ENCODE measurements at places on chromosomes 7 and 10.
A peak's percentile ranks its signal among the peaks of the same experiment; 100 is the strongest.

- no peak for DNase-seq
These were observed 60.6 kb upstream of the AKR1C1 start for GRCh38 chr10:4902571-4903011.

DNA sequence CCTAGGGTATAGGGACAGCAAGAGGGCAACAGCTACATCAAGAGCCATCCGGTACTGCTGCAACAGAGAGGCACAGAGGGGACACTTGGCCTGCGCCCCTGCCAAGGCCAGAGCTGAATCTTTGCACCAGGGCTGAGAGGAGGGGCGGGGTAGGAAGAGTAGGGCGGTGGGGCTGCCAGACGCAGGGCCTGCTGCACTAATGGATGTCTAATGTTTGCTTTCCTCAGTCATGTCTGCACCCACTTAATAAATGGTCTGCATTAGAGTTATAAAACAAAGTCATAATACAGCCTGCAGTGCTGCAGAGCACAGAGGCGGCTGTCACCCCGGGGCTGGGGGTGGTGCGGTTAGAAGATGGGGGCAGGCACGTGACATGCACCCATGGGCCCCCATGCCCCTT is 42.2 kb upstream of the SLC29A3 start:
- DNase-seq = no peak

DNA sequence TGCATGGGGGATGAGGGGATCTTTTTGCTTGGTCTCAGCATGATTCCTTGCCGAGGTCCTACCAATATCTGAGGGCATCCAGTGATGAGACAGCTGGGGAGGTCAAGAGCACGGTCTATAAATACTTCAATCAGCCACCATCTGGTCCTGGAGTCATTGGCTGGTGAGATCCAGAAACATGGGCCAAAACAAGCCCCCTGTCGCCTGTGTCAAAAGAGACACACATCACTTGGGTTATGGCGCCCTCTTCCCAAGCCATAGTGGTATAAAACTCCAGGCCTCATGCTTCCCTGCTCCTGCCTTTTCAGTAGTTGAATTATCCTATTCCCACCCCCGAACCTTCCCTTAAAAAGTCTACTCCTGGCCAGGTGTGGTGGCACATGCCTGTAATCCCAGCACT is 60.9 kb downstream of the SLC35B4 start:
- DNase-seq = no peak

- DNase-seq = no peak
These were observed 19.1 kb downstream of the CEP41 start for GRCh38 chr7:130421684-130422083.

DNA sequence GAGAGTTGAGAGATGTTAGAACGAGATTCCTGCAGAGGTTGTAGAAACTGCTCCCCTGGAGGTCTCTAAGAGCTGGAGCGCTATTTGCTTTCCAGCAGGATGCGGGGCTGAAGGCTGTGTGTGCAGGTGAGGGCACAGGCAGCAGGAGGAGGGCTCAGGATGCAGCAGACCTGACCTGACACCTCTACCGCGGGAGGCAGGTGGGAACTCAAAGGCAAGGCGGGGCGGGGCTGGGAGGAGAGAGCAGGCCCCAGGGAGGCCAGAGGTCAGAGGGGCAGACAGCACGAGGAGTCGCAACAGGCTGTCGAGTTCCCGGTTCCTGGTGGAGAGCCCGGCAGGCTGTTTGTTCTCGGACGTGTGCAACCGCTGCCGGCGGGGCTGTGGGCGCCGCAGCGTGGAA is 7.9 kb upstream of the CRTAC1 start:
- DNase-seq = no peak

DNA sequence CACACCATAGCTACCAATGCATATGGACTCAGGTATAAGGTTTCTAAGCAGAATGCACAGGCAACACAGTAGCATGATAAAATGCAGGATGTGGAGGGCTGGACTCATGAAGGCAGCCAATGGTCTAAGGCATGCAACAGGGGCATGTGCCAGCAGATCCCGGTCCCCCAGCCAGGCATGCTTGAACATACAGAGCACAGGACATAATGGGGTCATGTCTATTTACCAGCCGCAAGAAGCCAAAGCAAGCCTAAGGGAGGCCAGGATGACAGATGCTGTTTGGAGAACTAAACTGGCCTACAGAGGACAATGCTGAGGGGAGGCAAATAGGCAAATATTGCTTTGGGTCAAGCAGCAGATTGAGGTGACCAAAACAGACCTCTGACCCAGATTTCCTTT is 60.0 kb upstream of the PDLIM1 start:
- no peak for DNase-seq

DNA sequence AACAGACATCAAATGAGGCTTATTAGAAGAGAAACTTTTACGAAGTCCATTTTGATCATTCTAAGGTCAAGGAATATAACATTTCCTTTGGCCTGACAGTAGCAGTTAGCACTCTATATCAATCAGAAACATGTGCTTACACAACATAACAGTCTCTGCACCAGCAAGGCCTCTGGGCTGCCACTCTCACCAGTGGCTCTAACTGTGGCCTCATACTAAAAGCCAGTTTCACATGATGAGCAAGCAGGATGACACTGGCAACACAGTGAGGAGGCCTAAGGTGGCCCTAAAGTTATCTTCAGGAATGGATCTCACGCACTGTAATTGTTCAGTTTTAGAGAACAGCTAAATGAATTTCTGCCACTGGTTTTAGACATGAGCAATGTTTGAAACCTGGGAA is 126.8 kb downstream of the COBL start:
- DNase-seq = no peak

- no peak for DNase-seq
These were observed 27.0 kb upstream of the TBX20 start for GRCh38 chr7:35280902-35281301.

GRCh38 chr10:53952698-53953630 is 848.1 kb downstream of the PCDH15 start:
- no peak for DNase-seq

- no peak for DNase-seq
These were observed at the start of gene DGKB for GRCh38 chr7:14902589-14903067. TSS of gene DGKB (minus strand) at chr7:14902751.

GRCh38 chr7:12111422-12112405 is 99.4 kb upstream of the TMEM106B start:
- DNase-seq = peak; percentile 3

DNA sequence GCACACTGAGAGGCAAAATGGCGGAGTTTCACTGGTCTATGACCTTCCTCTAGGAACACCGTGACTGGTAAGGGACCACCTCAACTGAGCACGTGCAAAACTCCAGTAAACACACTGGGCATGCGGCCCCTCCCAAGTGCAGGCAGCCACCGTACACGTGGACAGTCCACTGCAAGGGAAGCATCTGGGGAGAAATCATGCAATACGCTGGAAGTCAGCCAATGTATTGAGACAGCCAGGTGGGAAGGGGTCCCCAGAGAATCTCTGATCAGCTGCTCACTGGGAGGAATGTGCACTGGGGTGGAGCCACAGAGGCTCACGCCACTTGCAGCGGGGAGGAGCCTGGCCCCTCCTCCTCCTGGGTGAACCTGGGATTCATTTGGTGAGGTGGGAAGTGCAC is 49.3 kb downstream of the CFAP46 start:
- DNase-seq = no peak

GRCh38 chr10:112288486-112288885 is 5.3 kb downstream of the TECTB start:
- no peak for DNase-seq

- DNase-seq = peak; percentile 32
These were observed 77.9 kb upstream of the LRRN3 start for GRCh38 chr7:111012799-111013675.

DNA sequence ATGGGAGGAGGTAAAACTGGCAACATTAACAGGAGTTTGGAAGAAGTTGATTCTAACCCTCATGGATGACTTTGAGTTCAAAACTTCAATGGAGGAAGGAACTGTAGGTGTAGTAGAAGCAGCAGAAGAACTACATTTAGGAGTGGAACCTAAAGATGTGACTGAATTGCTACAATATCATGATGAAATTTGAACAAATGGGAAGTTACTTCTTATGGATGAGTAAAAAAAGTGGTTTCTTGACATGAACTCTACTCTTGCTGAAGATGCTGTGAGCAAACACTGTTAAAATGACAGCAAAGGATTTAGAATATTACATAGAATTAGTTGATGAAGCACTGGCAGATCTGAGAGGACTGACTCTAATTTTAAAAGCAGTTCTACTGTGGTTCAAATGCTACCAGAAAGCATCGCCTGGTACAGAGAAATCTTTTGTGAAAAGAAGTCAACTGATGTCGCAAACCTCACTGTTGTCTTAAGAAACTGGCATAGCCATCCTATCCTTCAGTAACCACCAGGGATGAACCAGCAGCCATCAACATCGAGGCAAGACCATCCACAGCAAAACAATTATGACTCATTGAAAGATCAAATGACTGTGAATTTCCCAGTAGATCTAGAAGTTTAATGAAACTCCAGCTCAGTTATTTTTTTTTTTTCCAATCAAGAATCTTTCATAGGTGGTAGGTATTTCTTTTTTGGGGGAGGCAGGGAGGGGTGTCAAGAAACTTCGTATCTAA is 20.8 kb downstream of the BRAF start:
- no peak for DNase-seq

DNA sequence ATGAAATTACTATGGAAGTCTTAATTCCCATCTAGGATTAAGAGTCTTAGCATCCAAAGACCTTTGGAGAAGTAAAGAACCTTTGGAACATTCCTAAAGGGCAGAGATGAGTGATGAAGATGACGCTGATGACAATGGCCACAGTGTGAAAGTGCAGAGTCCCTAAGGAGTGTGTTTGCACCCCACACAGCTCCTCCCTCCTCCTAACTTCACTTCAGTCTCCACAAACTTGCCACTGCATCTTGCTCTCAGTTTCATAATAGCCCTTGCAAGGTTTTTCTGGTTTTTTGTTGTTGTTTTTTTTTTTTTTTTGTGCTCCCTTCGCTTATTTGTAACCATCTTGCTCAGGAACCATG is 117.5 kb upstream of the ANLN start:
- DNase-seq = no peak

DNA sequence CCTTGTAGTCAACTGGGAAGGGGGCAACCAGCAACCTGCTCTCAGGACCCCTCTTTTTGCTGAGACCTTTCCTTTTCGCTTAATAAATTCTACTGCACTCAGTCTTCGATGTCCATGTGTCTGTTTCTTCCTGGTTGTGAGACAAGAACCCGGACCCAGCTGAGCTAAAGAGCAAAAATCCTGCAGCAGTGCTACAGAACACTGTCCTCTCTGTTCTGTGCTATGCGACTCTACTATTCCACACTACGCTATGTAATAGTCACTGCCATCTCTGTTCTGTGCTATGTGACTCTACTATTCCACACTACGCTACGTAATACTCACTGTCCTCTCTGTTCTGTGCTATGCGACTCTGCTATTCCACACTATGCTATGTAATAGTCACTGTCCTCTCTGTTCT is 34.3 kb downstream of the DIP2C start:
- DNase-seq = no peak

GRCh38 chr7:92088266-92088665 is 46.0 kb downstream of the CYP51A1 start:
- DNase-seq = no peak

GRCh38 chr7:143299840-143300239 is 11.7 kb downstream of the CASP2 start:
- DNase-seq = peak; percentile 73

GRCh38 chr7:150979713-150980390 is 1.7 kb upstream of the KCNH2 start:
- DNase-seq = no peak

GRCh38 chr10:87646935-87647334 is 12.7 kb upstream of the PAPSS2 start:
- no peak for DNase-seq

DNA sequence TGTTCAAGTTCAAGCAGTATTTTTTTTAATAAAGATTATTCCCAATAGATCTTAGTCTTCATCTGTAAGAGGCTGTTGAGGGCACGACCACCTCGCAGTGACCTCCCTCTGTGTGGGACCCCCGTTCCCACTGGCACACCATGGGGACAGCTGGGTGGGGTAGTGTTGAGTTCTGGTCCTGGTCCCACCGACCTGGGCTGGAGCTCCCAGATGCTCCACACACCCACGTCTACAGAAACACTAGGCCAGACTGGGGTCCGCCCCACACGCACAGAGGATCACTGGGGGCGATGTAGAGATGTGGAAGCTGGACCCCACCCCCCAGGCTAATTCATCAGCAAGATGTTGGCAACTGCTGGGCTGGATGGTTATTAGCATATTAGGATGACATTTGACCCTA is 623.6 kb downstream of the PTPRN2 start:
- DNase-seq = no peak

- peak; percentile 61 for DNase-seq
These were observed at the start of gene EPHA1 for GRCh38 chr7:143408686-143409561. TSS of gene EPHA1 (minus strand) at chr7:143408856. CDS start at chr7:143408805, 51 bp downstream.

DNA sequence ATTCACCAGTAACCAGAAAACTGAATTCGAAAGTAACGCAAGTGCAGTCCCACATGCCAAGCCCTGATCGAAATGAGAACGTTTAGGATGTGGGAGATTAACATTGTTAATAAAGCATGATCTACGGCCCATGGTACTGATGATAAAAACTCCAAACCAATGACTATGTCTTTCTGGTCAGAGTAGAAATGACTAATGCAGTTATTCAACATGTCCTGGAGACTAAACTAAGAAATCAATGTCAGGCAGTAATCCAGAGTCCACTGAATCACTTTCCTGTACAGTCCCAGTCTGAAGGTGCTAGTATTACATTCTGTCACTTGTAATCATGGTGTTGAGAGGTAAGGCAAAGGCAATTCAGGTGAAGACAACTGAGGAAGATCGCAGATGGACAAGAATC is 14.4 kb downstream of the NPSR1 start:
- DNase-seq = no peak

- no peak for DNase-seq
These were observed 192.2 kb downstream of the DIP2C start for GRCh38 chr10:497289-497688.

- DNase-seq = no peak
These were observed 1065.6 kb downstream of the KCNMA1 start for GRCh38 chr10:76572021-76572420.

DNA sequence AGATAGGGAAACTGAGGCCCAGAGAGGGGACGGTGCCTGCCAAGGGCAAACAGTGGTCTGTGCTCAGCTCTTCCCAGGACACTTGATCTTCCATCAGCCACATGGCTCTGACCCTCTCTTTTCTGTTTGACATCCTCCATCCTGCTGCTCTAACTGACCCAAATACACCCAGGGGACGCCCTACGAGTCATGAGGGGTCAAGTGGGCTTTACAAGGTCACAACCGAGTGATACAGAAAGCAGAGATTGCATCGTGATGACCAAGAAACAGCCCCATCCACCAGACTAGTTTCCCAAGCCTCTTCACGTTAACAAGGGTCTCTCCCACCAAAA is 131.2 kb upstream of the UNC5B start:
- no peak for DNase-seq

DNA sequence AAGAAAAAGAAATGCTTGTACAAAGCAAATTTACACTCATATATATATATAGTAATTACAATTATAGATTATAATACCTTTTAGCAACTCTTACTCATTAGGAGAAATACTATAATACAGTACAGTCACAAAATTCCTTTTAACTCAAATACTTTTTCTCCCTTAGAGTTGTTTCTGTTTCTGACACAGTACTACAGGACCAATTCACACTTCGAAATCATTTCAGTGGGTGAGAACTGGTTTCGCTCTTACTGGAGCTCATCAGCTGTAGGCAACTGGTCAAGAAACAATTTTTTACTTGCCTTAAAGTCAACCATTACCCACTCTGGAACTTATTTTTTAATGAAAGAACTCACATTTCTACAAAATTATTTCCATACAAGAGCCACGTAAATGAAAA is 6.0 kb downstream of the CCDC186 start:
- DNase-seq = no peak

- DNase-seq = no peak
These were observed 18.2 kb downstream of the TTYH3 start for GRCh38 chr7:2649991-2650390.

GRCh38 chr7:106819546-106819945 is 45.5 kb upstream of the PIK3CG start:
- DNase-seq = no peak
